ENCODE measurements at places on chromosomes 11 and 22.

- DNase-seq: no peak
Observed at GRCh38 chr11:24723231-24723630, 226.4 kb downstream of the LUZP2 start.

- peak; percentile 73 for DNase-seq
Observed at GRCh38 chr11:86291466-86292262, 10.4 kb upstream of the HIKESHI start.

DNA sequence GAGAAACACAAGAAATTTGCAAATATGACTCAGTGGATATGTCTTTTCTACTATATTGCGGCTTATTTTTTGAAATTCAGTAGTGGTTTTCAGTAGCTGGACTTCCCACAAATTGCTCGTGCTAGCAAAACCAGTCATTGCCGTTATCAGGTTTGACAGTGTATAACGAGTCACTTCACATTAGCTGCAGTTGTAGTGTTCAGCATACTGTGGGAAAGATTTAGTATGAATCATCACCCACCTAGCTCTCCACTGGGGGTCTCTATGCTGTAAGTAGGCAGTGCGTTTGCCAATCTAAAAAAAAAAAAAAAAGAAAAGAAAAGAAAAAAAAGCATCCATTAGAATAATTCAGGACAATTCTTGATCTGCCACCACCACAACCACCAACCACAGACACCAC is 1318.9 kb downstream of the LRRC4C start:
- no peak for DNase-seq

GRCh38 chr11:112518371-112518770 is 257.7 kb upstream of the PLET1 start:
- DNase-seq: no peak

DNA sequence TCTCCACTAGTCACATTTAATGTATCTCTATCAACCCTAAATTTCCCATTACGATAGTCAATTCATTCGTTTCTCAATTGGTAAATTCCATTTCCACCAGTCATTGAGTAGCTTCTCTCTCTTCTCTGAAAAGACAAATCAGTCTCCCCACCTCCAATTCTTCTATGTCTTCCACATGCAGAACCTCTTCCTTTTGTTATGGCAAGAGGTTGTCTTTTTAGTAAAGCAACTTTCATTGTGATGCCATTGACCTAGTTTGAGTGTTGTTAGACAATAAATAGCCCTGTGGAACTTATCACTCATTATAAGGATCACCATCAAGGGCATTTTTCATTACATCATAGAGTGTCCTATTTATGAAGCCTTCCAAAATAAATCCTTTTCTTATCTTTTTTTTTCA is 340.9 kb downstream of the LRRC4C start:
- DNase-seq: no peak

- DNase-seq: no peak
Observed at GRCh38 chr11:131696690-131697089, 326.3 kb downstream of the NTM start.

DNA sequence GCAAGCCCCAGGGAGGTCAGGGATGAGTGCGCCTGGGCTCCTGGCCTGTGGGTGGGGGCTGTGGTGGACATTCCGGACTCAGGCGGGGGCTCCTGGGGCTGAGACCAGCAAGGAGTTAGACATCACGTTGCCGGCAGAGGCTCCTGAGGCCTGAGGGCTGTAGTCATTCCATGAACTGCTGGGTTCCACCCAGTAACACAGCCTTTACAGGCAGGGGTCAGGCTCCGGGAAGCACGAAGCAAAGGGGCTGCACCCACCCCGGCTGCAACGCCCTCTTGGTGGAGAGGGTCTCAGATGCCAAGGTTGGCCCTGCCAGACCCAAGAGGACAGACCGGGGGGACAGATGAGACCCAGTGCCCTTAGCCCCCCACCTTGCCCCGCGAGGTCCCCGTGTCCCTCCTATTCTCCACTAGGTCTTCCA is 9.0 kb downstream of the TNNT3 start:
- DNase-seq: no peak

GRCh38 chr11:128105950-128106349 is 481.4 kb downstream of the ETS1 start:
- no peak for DNase-seq

DNA sequence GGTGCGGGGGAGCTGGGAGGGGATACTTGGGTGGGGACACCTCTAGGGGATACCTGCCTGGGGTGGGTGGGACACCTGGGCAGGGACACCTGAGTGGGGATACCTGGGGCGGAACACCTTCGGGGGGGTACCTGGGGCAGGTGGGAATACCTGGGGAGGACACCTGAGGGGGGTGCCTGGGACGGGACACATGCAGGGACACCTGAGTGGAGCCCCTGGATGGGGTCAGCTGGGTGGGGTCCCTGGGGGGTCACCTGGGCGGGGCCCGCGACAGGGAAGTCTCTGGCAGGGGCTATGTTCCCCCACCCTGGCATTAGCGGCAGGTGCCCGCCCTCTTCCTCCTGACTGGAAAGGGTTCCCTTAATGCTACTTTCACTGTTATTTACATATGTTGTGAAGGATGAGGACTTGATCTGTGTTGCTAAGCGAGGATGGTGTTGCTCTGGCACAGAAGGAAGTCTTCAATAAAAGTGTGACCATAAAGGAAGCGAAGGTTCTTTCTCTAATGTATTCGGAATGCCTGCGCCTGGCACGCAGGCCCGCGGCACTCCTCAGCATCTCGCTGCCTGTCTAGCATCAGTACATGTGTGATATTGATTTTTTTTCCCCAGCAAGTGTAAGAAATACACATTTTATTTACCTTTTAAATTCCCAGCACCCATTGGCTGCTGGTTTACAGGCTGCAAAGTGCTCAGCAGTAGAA is 801.7 kb downstream of the BRD1 start:
- no peak for DNase-seq

- no peak for DNase-seq
Observed at GRCh38 chr22:17970201-17970708, 54.1 kb downstream of the MICAL3 start.

- no peak for DNase-seq
Observed at GRCh38 chr22:42461511-42461910, 29.3 kb upstream of the NFAM1 start.

DNA sequence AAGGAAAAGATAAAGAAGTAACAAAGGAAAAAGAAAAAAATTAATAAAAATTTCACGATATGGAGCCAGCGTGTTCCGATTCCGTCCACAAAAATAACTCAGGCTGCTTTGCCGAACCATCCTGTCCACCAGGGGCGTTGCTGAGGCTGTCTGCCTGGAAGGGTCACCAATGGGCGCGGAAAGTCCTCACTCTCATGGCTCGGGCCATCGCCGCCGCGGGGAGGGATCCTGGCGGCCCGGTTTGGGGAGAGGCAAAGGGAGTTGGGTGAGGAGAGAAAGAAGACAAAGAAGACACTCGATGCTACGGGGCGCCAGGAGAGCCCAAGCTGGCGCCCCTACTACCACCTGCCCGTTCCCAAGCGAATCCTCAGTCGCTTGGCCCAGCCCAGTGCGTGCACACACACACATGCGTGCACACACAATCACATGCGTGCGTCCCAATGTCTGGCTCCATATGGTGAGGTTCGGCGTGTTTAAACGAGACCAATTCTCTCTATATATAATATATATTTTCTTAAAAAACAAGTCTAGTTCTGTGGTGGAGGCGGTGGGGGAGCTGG is 5.6 kb upstream of the PYGM start:
- no peak for DNase-seq

GRCh38 chr11:59773083-59773440 is 17.9 kb downstream of the STX3 start:
- DNase-seq: no peak

DNA sequence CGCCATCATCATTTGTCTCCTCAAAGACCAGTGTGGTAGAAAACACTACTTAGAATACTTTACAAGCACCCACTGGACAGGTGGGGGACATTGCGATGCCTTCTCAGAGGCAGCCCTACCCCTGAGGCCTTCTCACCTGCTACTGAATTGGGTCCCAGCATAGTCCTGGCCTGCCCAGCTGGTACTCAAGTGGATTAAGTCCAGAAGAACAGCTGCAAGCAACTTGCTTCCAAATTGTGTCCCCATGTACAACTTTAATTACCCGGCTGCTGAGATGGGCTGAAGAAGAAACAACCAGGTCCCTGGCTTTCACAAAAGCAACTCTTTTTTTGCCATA is 12.3 kb downstream of the ABTB2 start:
- DNase-seq: no peak

DNA sequence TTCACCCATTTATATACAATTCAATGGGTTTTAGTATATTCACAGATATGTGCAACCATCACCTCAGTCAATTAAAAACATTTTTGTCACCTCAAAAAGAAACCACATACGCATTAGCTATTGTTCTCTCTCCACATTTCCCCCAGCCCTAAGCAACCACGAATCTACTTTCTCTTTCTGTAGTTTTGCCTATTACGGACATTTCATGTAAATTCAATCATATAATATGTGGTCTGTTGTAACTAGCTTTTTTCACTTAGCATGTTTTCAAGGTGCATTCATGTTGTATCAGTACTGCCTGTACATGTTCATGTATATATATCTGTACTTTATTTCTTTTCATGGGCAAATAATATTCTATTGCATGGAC is 104.7 kb upstream of the RRM1 start:
- DNase-seq: no peak

GRCh38 chr11:69439651-69440464 is 41.6 kb upstream of the LINC01488 start:
- no peak for DNase-seq

DNA sequence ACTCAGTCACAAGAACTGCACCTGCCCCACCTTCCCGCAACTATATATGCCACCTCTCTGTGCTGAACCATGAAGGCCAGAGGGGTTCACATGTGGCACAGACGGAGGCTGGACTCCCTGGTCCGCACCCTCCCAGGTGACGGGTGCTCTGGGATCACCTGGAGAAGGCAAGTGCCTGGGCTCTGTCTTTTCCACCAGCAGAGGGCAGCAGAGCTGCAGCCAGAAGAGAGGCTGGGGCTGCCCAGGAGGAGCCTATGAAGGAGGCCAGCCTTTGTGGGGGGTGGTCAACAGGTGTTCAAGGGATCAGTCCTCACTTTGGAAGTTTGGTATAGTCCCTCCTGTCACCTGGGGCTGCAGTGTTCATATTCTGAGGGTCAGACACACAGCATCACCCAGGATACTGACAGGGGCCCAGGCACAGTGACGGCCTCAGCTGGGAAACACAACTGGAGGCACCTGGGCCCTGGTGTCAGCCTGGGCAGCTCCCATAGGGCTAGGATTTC is 39.2 kb upstream of the IGLL5 start:
- peak; percentile 36 for DNase-seq

- DNase-seq: no peak
Observed at GRCh38 chr22:42489000-42489399, 30.6 kb downstream of the RRP7A start.

- no peak for DNase-seq
Observed at GRCh38 chr11:69292221-69292648, 1.7 kb upstream of the MYEOV start.

DNA sequence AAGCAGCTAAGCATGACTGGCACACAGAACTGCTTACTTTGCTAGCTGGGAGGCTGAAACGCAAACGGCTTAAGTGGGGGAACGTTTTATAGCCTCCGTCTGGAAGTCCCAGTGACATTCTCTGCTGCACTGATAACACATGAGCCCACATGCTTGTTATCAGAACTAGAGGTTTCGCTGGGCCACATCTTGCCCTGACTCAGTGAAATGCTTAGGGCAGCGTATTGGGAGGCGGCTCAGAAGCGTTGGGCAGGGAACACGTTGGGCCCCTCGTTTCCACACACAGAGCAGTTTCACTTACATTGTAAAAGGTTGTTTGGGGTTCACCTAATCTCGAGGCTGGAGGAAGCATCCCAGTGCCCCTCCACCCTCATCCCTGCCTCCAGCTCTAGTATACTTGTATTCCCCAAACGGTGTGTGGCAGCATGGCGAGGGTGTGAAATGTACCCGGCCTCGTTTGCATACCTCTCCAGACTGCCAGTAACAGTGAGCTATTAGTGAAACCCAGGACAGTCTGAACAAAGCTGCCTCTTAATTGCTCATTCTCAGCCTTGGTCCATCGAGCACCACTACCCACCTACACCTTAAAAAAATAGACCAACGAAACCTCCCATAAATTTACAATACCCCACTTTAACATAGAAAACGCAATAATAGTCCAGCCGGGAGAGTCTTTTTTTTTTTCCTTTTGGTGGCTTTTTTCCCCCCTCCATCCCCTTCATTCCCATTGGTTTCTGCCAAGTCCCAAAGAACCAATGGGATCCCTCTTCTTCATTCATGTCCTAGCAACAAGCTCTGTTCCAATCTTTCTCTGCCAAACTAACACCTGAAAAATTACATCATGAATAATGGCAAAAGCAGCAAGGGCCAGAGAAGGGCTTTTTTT is 218.8 kb upstream of the SORL1-AS1 start:
- no peak for DNase-seq

- no peak for DNase-seq
Observed at GRCh38 chr11:27618281-27618915, 81.9 kb downstream of the BDNF start.

- no peak for DNase-seq
Observed at GRCh38 chr11:2507945-2508749, 63.3 kb downstream of the KCNQ1 start.

GRCh38 chr22:38347944-38348750 is 30.9 kb upstream of the CSNK1E start:
- no peak for DNase-seq

DNA sequence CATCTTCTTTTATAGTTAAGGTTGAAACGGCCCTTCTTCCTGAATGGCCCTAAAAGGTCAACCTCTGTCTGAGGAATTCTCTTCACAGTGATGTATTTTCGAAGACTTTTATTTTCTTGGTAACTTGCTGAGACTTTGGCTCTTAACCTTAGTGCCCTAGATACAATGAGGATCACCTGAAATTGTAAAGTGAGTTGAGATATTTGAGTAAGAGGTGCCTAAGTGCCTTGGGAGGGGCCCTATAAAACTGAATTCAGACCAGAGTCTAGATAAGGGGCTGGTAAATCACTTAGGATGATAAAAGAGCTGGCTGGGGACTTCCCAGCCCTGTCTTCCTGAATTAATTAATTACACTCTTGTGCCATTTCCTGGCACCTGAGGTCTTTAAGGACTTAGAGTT is 505.6 kb upstream of the KIRREL3 start:
- DNase-seq: no peak

DNA sequence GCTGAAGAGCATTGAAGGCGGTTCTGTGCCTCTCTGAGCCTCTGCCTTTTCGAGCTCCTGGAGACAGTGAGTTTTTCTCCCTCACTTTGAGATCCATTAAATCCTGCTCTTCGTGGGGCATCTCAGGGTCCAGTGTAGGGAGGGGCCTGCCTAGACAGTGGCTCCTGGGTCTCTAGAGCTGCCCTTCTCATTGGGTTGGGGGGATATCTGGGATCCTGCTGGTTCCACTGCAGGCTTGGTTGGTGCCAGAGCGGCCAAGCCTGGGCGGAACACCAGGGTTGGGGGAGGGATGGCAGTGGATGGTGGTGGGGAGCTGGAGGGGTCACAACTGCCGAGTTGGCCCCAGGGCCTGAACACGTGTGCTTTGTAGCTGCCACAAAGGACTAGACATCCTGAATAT is 52.2 kb upstream of the CARS1 start:
- no peak for DNase-seq

- no peak for DNase-seq
Observed at GRCh38 chr22:48682504-48682903, 1145.2 kb downstream of the BRD1 start.

GRCh38 chr22:33625959-33626358 is 294.3 kb downstream of the LARGE1 start:
- DNase-seq: no peak

GRCh38 chr11:125670172-125670571 is 10.5 kb downstream of the ACRV1 start:
- no peak for DNase-seq
